Uterine smooth muscle cell (primary cell): ENCODE measurements at places on chromosomes 11 and 22. TPM values are rescaled to one million over a fixed set of nuclear protein-coding genes. Genes with fewer than 3 reads are reported as not detected.

MB gene
- total RNA-seq, result not detected in 2 replicates

NCF4 gene
- not detected in 2 replicates for total RNA-seq

DSCAML1 gene
- total RNA-seq, result not detected in 2 replicates

AIFM3 gene
- 0.33 and 0.50 TPM in 2 replicates for total RNA-seq

IFITM1 gene
- 12.1 and 23.9 TPM in 2 replicates for total RNA-seq

CARS1 gene
- total RNA-seq, result 116 and 134 TPM in 2 replicates

DNAJB7 gene
- total RNA-seq, result not detected in 2 replicates

CRACR2B gene
- total RNA-seq, result 1.00 and 1.9 TPM in 2 replicates

OR52D1 gene
- not detected in 2 replicates for total RNA-seq

GAL3ST3 gene
- 0.12 TPM in 1 of 2 replicates, not detected in the other for total RNA-seq

MS4A6A gene
- not detected in 2 replicates for total RNA-seq

RBMXL2 gene
- 0.11 and 0.25 TPM in 2 replicates for total RNA-seq

SF3A1 gene
- total RNA-seq, result 18.7 and 21.4 TPM in 2 replicates

MOGAT2 gene
- total RNA-seq, result not detected in 2 replicates

KIRREL3 gene
- 2.6 and 2.9 TPM in 2 replicates for total RNA-seq

MIOX gene
- not detected in 2 replicates for total RNA-seq

HBD gene
- 0.25 and 0.77 TPM in 2 replicates for total RNA-seq

SAAL1 gene
- 19.4 and 32.3 TPM in 2 replicates for total RNA-seq

FOLH1 gene
- not detected in 2 replicates for total RNA-seq

MMP8 gene
- 0.11 TPM in 1 of 2 replicates, not detected in the other for total RNA-seq
